Psoas muscle (tissue), 8 donors: ENCODE measurements at places on chromosomes 7 and 10. TPM values are rescaled to one million over a fixed set of nuclear protein-coding genes. Genes with fewer than 3 reads are reported as not detected.

RP9 gene
- 16.5 TPM for total RNA-seq

DNA sequence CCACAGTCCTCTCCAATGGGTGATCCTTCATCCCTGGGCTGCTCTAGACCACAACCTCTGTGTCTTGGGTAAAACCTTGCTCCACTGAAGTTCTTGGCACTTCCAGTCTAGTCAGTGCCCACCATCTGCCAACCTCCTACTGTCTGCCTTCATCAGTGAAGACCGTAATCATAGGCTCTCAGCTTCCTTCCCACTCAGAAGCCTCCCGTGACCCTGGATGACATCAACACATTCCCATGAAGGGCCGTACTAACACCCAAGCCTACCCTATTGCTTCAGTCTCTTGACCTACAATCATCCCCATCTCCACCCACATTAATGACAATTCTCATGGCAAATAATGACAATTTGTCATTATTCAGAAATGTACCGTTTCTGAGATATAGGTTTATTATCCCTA lies 27.6 kb upstream of the GARS1 start:
- H3K27me3 ChIP-seq = no peaks in the 10 kb centered on the region
- peaks cover 89% of the 10 kb centered on the region for H3K36me3 ChIP-seq
- H3K4me3 ChIP-seq = no peak overlapping the region
- no peak for DNase-seq

- H3K36me3 ChIP-seq = no peaks in the 10 kb centered on the region
- no peaks in the 10 kb centered on the region for H3K4me1 ChIP-seq
- no peak overlapping the region for H3K4me3 ChIP-seq
- DNase-seq = no peak
- no peak overlapping the region for H3K27ac ChIP-seq
Observed at GRCh38 chr7:21011153-21011552, 224.5 kb upstream of the SP8 start.

- no peaks in the 10 kb centered on the region for H3K4me1 ChIP-seq
- H3K36me3 ChIP-seq = no peaks in the 10 kb centered on the region
- H3K27me3 ChIP-seq = peaks cover 14% of the 10 kb centered on the region
- H3K27ac ChIP-seq = no peak overlapping the region
Observed at GRCh38 chr7:924541-925231, 29.8 kb downstream of the ADAP1 start.

- no peak overlapping the region for H3K27ac ChIP-seq
- DNase-seq = no peak
- H3K27me3 ChIP-seq = no peaks in the 10 kb centered on the region
- H3K4me1 ChIP-seq = peaks cover 29% of the 10 kb centered on the region
Observed at GRCh38 chr7:51223505-51223904, 93.1 kb downstream of the COBL start.

- no peak overlapping the region for H3K27ac ChIP-seq
- no peaks in the 10 kb centered on the region for H3K36me3 ChIP-seq
- no peak overlapping the region for H3K4me3 ChIP-seq
- no peaks in the 10 kb centered on the region for H3K27me3 ChIP-seq
- no peak for DNase-seq
Observed at GRCh38 chr10:77666821-77667220, 29.2 kb upstream of the KCNMA1 start.

GRCh38 chr10:47039562-47039913 lies 128.3 kb downstream of the PTPN20 start:
- H3K4me1 ChIP-seq = no peaks in the 10 kb centered on the region
- no peak overlapping the region for H3K4me3 ChIP-seq
- H3K27me3 ChIP-seq = no peaks in the 10 kb centered on the region
- no peak overlapping the region for H3K27ac ChIP-seq

DNA sequence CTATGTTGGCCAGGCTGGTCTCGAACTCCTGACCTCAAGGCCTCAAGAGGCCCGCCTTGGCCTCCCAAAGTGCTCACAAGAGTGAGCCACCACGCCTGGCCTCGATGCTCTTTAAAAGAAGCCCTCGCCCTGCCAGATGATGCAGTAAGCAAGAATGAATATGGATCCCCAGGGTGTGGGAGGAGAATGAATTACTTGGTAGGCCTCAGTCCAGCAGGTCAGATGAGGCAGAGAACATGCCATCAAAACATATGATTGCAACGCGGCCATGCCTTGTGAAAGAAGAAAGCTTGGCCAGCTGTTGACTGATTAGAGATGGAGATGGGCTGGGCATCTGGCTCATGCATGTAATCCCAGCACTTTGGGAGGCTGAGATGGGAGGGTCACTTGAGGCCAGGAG lies 68.7 kb downstream of the CAMK1D start:
- no peak overlapping the region for H3K27ac ChIP-seq
- no peak overlapping the region for H3K4me3 ChIP-seq
- no peaks in the 10 kb centered on the region for H3K36me3 ChIP-seq
- DNase-seq = peak; percentile 82
- no peaks in the 10 kb centered on the region for H3K4me1 ChIP-seq

GRCh38 chr10:129958629-129959543 lies 5.2 kb downstream of the EBF3 start:
- peak; percentile 25 for DNase-seq
- peak overlapping the region; percentile 94 for H3K27ac ChIP-seq
- H3K4me3 ChIP-seq = peak overlapping the region; percentile 83
- no peaks in the 10 kb centered on the region for H3K27me3 ChIP-seq

DNA sequence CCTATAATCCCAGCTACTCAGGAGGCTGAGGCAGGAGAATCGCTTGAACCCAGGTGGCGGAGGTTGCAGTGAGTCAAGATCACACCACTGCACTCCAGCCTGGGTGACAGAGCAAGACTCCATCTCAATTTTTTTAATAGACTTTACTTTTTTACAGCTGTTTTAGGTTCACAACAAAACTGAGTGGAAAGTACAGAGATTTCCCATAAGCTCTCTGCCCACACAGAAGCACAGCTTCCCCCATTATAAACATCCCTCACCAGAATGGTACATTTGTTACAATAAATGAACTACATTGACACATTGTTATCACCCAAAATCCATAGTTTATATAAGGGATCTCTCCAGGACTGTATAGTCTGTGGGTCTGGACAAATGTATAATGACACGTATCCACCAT lies 14.6 kb upstream of the PRRT4 start:
- no peak overlapping the region for H3K27ac ChIP-seq
- H3K36me3 ChIP-seq = no peaks in the 10 kb centered on the region
- H3K4me3 ChIP-seq = no peak overlapping the region
- peaks cover 19% of the 10 kb centered on the region for H3K4me1 ChIP-seq
